ENCODE measurements at places on chromosomes 3 and 15. TPM values are rescaled to one million over a fixed set of nuclear protein-coding genes. Genes with fewer than 3 reads are reported as not detected.

Gene IL20RB
- total RNA-seq = 2.6 TPM

Gene RGMA
- 5.4 TPM for total RNA-seq

Gene SUSD5
- total RNA-seq = 2.5 TPM

Gene ATP8B4
- total RNA-seq = 3.2 TPM

Gene CYP19A1
- 5.1 TPM for total RNA-seq

Gene STAC
- 2.5 TPM for total RNA-seq

Gene SKOR1
- total RNA-seq = 0.15 TPM

Gene C3orf70
- 0.87 TPM for total RNA-seq

Gene THOC7
- total RNA-seq = 70.7 TPM

Gene MAPK6
- total RNA-seq = 56.7 TPM

Gene ANKRD34C
- total RNA-seq = not detected

Gene CP
- 0.33 TPM for total RNA-seq

Gene MRPS11
- total RNA-seq = 40.4 TPM

Gene PODXL2
- total RNA-seq = 1.0 TPM

Gene GALNT15
- 93.0 TPM for total RNA-seq

Gene GREM1
- total RNA-seq = 141 TPM

Gene STX19
- not detected for total RNA-seq

Gene SPTSSB
- total RNA-seq = 0.58 TPM

Gene GOLGA8S
- total RNA-seq = 0.15 TPM

Gene TP63
- under 0.01 TPM for total RNA-seq

Gene SLC6A1
- under 0.01 TPM for total RNA-seq

Gene GPR62
- under 0.01 TPM for total RNA-seq

Gene SUCNR1
- total RNA-seq = not detected

Gene KBTBD12
- not detected for total RNA-seq

Gene GOLGA8R
- 3.9 TPM for total RNA-seq

Gene FMN1
- 23.3 TPM for total RNA-seq

Gene C2CD4A
- total RNA-seq = not detected

Gene MESP2
- total RNA-seq = 0.58 TPM

Gene CIDEC
- 0.17 TPM for total RNA-seq

Gene PPP1R2
- 133 TPM for total RNA-seq

Gene CDHR4
- not detected for total RNA-seq

Gene PAK2
- 54.0 TPM for total RNA-seq

Gene CASR
- not detected for total RNA-seq

Gene FHIT
- total RNA-seq = 2.5 TPM

Gene GOLGA6L7
- not detected for total RNA-seq

Gene B3GALNT1
- total RNA-seq = 16.9 TPM

Gene AADACL2
- total RNA-seq = not detected

Gene NEIL1
- total RNA-seq = 12.9 TPM

Gene LMAN1L
- 0.15 TPM for total RNA-seq

Gene ARPP19
- 107 TPM for total RNA-seq

Gene GXYLT2
- 26.0 TPM for total RNA-seq

Gene SCN11A
- under 0.01 TPM for total RNA-seq

Gene IL17RC
- total RNA-seq = 58.9 TPM

Gene ADAMTS9
- 1.5 TPM for total RNA-seq

Gene LRRK1
- total RNA-seq = 23.9 TPM

Gene MRAS
- 20.1 TPM for total RNA-seq

Gene RTP1
- not detected for total RNA-seq

Gene BLM
- total RNA-seq = 0.33 TPM

Gene PLXND1
- 127 TPM for total RNA-seq

Gene LNP1
- 6.8 TPM for total RNA-seq

Gene WWTR1
- 33.2 TPM for total RNA-seq

Gene CHAC1
- total RNA-seq = 16.9 TPM

Gene BFSP2
- total RNA-seq = not detected

Gene A4GNT
- not detected for total RNA-seq

Gene ITPKA
- total RNA-seq = 5.5 TPM

Data from smooth muscle cell of trachea (primary cell).